ENCODE measurements at places on chromosomes 12 and 14.

DNA sequence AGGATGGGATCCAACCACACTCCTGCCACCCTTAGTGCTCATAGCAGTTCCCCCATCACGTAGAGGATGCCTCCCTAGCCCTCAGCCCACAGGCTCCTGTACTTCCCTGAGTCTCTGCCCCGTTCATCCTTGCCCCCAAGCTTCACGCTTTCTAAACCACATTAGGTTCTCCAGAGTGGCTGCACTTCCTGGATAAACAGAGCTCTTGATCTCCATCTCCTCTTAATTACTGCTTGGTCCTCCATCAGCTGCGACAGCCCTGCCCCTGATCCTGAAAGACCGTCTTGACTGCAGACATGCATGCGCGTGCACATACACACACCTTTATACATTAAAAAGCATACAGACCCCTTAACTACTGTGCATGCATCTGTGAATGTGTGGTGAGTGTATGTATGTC is 530.0 kb downstream of the BCL11B start:
- no peak for DNase-seq

- no peak for DNase-seq
Observed at GRCh38 chr12:115312901-115313300, 628.9 kb upstream of the TBX3 start.

- DNase-seq: no peak
Observed at GRCh38 chr12:61542551-61542950, 717.7 kb upstream of the USP15 start.

DNA sequence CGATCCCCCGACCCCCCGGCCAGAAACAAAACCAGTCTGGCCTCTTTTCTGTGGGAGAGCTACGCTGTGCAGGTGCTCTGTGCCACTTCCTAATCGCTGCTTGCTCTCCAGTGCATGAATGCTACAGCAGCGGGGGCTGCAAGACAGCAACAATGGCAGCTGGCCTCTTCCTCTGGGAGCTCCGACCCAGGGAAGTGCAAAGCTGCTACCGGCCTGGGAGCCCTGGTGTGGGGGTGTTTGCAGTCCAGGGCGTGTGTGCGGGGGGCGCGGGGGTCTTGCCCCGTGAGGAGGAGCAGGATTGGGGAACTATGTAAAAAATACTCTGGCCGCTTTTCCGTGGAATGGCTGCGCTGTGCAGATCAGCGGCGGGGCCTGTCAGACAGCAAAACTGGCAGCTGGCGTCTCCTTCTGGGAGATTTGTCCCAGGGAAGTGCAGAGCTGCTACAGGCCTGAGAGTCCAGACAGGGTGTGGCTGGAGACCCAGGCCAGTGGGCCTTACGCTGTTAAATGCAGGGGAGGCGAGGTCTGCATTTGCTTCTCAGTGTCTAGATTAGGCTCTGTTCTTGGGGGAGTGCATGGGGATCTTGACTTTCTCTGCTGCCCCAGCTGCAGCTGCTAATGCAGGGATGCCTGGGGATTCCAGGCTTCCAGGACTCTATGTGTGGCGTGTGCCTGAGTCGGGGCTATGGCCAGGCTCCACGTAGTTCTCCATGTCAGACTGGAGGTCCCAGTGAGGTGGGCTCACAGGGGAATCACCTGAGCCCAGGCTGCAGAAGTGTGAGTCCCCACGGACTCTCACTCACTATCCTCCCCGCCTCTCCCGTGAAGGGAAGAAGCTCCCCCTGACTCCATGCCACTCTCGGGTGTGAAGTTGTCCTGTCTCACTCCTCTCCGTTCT is 344.5 kb downstream of the AEBP2 start:
- no peak for DNase-seq

DNA sequence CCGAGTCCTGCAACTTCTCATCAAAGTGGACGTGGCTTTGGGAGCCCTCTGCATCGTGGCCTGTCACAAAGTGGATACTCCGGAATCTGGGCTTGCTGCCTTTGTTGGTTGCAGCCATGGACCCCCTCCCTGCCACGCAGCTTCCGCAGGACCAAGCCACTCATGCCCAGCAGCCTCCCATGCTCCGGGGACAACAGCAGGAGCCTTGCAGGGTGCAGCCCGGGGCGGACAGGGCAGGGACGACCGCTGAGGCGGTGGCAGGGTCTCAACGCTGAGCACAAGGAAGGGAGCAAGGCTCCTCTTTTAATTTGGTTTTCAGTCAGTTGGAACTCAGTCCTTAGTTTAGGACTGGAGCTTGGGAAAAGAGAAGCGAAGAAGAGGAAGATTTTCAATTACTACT is 12.1 kb upstream of the ADCY6 start:
- DNase-seq: no peak

DNA sequence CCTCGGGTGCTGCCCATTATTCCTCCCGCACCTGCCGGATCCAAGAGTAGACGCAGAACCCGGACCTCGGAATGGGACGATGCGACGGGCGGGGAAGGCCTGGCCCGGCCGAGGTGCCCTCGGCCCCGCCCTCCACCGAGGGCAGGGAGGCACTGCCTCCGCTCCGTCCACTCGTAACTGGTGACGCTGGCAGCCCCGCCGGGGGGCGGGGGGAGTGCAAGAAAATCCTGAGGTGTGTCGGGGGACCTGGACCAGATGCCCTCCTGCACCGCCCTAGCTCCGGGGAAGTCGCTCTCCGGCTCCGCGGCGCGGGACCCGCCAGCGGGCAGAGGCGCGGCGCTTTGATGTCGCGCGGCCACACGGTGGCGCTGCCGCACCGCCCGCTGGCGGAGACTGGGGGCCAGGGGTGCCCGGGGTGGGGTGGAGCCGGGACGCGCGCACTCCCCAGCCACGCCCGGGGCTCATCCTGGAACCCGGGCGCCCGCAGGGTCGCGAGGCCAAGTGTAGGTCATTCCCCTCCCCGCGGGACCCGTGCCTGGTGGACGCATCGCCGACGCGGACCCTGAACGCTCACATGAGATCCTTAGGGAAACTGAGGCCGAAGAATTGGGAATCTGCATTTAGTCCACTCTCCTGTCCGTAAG is 202.8 kb downstream of the TTC8 start:
- peak; percentile 15 for DNase-seq

DNA sequence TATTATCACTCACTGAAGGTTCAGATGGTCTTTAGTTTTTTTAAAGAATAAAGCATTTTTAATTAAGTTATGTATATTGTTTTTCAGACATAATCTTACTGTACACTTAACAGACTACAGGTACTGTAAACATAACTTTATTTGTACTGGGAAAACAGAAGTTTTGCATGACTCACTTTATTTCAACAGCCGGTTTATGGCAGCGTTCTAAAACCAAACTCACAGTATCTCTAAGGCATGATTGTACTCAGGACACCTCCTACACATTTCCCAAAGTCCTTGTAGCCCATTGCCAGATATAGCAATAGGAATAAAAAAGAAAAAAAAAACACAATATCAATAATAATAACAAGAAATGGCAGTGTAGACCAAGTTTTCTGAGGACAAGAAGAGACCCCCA is 1341.4 kb downstream of the FSCB start:
- DNase-seq: no peak

GRCh38 chr12:91327889-91328288 is 145.3 kb upstream of the DCN start:
- no peak for DNase-seq

DNA sequence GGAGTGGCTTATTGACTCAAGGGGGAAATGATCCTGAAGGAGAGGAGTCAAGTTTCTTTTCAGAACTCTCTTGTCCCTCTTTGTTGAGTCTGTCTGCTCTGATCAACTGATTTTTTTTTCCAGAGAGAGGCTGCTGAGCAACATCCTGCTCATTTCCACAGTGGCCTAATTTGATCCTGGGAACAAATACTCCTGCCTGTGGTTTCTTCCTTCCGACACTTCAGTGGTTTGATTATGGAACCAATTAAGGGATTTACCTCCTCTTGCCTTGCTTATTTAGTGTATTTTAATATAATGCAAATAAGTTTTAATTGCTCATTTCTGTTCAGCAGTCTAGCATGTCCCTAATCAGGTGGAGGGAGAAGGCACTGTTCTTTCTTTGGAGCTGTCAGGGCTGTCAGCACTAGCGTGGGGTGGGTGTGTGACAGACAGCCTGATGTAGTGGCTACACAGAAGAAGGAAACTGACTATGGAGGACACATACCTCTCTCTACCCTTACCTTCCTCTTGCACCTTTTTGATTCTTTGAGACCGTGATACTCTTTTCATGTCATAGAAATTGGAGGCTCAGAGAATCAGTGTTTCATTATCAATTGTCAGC is 344.9 kb upstream of the STXBP6 start:
- DNase-seq: no peak

- DNase-seq: no peak
Observed at GRCh38 chr14:39548358-39548757, 116.1 kb upstream of the FBXO33 start.

DNA sequence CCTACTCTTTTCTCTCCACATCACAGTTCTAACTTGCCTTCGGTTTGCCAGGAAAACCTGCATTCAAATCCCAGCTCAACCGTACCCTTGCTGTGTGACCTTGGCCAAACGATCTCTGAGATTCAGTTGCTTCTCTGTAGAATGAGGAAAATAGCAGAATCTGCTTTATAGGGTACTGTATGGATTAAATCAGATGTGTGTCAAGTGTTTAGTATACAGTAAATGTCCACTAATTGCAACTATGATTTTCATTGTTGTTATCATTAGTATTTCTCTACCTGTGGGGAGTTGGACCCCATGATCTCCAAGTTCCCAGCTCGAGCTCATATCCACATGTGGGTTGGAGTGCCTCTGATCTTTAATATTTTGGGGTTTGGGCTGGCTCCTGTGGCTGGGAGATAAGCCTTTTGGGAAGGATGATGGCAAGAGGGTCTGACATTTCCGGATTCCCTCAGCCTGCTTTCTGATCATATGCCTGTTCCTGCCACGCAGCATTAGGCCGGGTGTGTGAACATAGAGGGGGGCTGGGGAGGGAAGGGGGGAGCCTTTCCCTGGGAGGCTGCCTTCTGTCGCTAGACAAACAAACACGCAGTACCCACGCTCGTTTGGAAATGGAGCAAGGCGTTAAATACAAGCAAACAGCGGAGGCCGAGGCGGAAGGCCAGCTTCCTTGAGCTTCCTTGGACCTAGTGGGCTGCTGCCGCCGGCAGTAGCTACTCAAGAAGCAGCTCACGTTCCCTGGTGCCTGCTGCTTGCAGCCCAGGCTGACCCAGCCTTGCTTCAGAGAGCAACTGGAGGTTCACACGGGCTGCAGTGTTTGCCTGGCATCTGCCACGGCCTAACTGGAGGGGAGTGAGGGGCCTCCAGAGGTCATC is 213.5 kb upstream of the LHX5 start:
- DNase-seq: no peak

DNA sequence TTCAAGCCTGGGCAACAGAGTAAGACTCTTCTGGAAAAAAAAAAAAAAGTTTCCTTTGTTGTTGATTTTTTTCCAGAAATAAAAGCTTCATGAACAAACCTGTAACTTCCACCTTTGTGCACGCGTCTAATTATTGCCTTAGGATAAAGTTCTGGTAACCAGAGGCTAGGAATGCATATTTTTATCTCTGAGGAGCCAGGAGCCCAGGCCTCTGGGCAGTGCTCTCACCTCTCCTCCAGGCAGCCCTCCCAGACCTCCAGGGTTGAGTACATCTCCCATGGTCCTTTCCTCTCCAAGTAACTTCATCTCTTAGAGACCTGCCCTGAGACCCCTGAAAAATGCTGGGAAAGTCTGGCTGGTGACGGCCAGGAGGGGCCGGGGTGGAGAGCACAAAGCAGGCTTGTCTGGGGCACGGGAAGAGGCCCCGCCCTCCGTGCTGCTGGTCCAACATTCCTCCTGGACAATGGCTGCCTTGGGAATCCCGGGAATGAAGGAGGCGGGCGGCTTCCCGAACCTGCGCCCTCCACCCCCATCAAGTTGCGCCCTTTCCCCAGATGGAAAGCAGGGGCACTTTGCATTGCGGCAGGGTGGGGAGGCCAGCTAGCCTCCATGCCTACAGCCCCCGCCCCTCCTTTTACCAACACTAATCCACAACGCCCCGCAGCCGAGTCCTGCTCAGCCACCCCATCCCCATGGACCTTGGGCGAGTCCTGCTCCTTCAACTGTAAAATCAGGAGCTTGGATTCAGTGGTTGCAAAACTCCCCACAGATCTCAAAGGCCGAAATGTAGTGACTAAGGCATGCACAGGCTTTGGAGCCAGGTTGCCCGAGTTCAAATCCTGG is 7.3 kb upstream of the FIGNL2 start:
- no peak for DNase-seq

DNA sequence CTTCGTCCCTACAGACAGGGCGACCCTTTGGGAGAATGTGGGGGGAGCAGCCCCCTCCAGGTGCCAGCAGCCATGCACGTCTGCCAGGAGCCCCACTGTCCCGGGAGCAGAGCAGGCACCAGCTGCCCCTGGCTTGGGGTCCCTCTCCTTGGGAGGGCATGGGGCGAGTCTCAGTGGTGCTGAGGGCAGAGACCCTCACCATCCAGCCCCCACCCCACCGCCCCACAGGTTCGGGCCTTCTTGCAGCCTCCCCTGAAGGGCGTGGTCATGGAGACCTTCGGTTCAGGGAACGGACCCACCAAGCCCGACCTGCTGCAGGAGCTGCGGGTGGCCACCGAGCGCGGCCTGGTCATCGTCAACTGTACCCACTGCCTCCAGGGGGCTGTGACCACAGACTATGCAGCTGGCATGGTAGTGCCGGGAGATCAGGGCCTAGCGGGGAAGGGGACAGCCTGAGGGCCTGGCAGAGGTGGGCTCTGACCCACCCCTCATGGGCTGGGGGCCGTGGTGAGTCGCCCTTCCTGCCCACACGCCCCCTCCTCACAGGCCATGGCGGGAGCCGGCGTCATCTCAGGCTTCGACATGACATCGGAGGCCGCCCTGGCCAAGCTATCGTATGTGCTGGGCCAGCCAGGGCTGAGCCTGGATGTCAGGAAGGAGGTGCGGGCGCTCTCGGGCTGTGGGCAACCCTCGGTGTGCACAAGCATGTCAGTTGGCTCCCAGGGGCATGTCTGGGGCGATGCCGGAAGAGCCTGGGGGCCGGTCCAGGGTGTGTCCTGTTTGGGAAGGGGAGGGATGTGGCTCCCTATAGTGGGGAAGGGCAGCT is 18.8 kb downstream of the ASPG start:
- no peak for DNase-seq
